Hepatocyte (in vitro differentiated cells): ENCODE measurements at places on chromosomes 7 and 10. TPM values are rescaled to one million over a fixed set of nuclear protein-coding genes. Genes with fewer than 3 reads are reported as not detected.

Gene SLK
- 35.6 and 43.6 TPM in 2 replicates for total RNA-seq

Gene COA1
- 55.2 and 60.5 TPM in 2 replicates for total RNA-seq

Gene FOXI2
- total RNA-seq: not detected in 2 replicates

Gene ODAD2
- total RNA-seq: 0.40 and 0.52 TPM in 2 replicates

Gene DNAJC12
- total RNA-seq: 13.4 and 16.7 TPM in 2 replicates

Gene ELFN1
- total RNA-seq: 2.9 and 3.6 TPM in 2 replicates

Gene TMEM270
- total RNA-seq: 1.1 TPM in 1 of 2 replicates, not detected in the other

Gene AS3MT
- total RNA-seq: 9.0 and 9.1 TPM in 2 replicates

Gene THNSL1
- 6.3 and 7.1 TPM in 2 replicates for total RNA-seq

Gene RAB19
- total RNA-seq: 2.6 and 4.2 TPM in 2 replicates

Gene ABCA13
- total RNA-seq: 1.6 and 2.0 TPM in 2 replicates
